ENCODE measurements at places on chromosomes 12 and 14.
A peak's percentile ranks its signal among the peaks of the same experiment; 100 is the strongest.

GRCh38 chr12:53120685-53121525 lies 17.6 kb downstream of the SOAT2 start:
- no peak for DNase-seq

DNA sequence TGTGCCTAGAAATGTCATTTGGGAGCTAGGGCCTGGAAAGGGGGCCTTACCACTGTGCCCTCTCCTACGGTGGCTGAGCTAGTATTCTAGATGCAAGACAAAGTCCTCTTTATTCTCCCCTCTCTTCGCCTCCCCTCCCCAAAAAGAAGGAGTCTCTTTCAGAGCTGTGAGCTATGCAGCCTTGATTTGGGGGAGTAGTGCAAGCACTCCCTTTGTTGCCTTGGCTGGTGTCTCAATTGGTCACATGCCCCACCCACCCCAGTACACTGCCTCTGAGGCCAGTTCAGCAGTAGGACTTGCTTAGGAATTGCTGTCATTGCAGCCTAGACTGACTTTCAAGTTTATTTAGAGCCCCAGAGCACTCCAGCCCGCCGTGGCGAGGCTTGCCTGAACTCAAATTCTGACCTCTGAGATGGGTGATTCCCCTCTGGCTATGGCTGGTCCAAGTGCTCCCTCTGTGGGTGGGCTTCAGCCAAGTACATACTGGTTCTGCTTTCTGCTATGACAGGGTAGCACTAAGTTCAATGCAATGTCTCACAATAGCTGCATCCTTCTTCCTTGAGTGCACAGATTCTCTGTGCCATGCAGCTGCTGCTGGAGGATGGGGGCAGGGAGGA lies 37.0 kb upstream of the FBXO33 start:
- DNase-seq = peak; percentile 13

- DNase-seq = no peak
Observed at GRCh38 chr12:89521364-89522223, 3.0 kb downstream of the GALNT4 start.

GRCh38 chr12:51421266-51421884 lies 3.3 kb upstream of the SLC4A8 start:
- DNase-seq = peak; percentile 77

DNA sequence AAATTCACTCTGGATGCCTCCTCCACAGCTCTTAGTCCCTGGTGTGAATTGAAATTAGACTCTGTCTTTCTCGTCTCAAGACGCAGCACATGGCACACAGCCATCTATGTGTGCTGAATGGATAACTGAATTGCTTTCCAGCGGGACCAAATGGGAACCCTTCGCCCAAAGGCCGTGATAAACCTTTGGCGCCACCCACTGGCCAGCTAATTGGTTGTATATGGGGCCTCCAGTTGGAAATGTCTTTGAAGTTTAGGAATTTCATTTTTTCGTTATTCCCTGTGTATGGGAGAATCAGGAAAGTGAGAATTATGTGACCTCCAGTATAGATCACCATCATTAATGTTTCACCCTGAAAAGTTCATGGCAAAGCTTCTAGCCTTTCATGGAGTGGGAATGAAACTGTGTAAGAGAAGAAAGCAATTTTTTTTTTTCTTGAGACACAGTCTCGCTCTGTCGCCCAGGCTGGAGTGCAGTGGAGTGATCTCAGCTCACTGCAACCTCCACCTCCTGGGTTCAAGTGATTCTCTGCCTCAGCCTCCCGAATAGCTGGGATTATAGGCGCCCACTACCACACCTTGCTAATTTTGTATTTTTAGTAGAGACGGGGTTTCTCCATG lies 9.8 kb upstream of the HSP90AA1 start:
- DNase-seq = peak; percentile 81

GRCh38 chr12:20486233-20486632 lies 117.9 kb downstream of the PDE3A start:
- DNase-seq = peak; percentile 65

- DNase-seq = peak; percentile 55
Observed at GRCh38 chr14:54935958-54936357, 33.3 kb upstream of the GCH1 start.

DNA sequence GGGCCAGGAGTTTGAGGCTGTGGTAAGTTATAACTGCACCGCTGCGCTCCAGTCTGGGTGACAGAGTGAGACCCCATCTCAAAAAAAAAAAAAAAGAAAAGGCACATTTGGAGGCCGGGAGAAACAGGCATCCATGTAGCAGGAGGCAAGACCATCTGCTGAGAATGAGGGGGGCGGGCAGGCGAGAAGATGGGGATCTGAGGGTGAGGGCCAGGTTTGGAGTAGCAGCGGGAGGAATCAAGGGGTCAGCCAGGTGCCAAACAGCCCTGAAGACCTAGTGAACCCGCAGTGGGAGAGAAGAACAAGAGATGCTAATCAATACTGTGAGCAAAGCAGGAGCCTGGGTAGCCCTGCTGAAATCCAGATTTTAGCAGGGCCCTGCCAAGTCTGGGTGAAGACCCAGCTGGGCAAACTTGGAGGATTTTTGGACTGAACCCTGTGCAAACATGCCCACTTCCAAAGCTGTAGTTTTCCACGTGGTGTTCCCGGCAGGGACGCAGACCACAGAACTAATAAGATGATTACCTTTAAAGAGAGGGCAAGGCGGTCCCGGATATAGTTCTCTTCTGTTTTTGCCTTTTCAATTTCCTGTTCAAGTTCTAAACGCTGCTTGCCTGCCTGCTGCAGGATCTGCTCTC lies 61.0 kb downstream of the NIN start:
- no peak for DNase-seq

- DNase-seq = no peak
Observed at GRCh38 chr12:46209914-46210872, 58.6 kb downstream of the SLC38A1 start.

DNA sequence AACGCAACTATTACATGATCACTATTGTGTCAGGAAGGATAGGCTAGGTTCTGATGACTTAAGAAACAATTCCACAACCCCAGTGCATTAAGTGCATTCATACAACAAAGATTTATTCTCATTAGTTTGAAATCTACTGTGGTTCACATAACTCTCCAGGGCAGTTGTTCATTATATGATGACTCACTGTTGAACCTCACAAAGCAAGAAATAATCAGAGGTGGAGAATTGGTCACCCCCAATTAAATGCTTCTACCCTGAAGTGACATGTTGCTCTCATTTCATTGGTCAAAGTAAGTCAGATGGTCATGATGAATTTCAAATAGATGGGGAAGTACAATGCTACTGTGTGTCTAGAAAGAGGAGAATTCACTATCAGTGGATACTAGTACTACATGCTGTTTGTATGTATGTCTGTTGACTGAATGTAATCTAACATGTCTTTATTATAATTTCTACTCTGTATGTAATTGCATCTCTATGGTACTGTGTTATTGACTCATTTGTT lies 6.1 kb upstream of the HELB start:
- peak; percentile 19 for DNase-seq

GRCh38 chr12:16437281-16437816 lies 89.9 kb downstream of the MGST1 start:
- no peak for DNase-seq

DNA sequence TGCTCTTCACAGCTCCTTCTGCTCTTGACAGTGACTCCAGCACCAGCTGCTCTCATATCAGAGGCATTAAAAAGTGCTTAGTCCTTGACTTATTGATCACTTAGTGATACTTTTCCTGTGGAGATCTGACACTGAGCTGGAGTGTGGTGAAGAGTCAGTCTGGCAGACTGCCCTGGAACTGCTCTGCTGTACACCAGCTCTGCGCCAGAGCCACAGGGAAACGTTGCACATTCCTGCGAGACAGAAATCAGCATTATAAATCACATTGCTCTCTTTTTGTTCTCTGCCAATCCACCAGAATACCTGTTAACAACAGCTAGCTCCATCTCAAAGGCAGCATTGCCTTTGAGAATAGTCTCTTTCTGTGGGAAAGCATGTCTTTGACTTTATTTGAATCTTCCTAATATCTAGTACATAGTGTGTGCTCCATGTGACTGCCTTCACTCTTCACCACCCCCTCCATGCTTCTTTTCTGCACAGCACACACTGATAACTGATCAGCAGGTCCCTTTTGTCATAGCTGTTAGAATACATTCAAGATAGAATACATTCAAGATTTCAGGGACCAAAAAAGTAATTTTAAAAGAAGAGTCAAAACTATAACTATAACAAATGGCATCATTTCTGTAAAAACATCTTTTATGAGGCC lies 48.2 kb upstream of the VSX2 start:
- no peak for DNase-seq

- DNase-seq = no peak
Observed at GRCh38 chr14:103989034-103989433, 46.7 kb upstream of the RD3L start.

- no peak for DNase-seq
Observed at GRCh38 chr12:78617683-78618082, 246.9 kb upstream of the SYT1 start.

DNA sequence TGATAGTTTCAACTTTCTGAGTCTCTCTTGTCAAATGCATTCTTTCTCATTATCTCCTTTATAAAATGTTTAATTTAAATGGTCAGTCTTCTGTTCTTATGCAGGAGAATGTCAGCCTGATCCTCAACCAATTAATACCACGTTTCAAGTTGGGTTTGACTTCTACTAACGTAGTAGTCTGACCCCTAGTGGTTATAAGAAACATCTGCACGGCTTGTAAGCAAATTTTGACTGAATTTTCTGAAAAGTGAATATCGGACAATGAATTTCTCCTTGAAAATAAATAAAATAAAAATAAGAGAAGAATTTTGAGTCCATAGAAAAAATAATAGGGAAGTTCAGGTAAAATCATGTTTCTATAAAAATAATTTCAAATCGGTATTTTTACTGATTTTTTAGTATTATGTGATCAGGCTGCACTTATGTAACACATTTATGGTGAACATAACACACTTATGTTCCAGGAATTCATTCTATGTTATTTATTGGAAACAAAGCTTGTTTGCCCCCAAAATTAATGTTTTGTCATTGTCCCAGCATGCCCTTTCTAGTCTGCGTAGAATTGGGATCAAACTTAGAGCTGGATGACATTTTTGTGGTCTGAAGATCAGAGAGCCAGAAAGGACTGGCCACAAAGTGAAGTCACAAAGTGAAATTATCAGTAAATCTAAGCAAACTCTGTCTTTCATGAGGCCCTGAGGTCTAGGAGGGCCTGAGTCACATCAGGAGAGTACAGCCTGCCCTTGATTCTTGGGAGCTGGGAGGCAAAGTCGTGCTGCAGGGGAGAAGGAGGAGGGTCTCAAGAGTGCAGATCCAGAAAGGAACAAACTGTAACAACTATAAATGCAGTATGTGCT lies 101.2 kb upstream of the STXBP6 start:
- DNase-seq = peak; percentile 62

DNA sequence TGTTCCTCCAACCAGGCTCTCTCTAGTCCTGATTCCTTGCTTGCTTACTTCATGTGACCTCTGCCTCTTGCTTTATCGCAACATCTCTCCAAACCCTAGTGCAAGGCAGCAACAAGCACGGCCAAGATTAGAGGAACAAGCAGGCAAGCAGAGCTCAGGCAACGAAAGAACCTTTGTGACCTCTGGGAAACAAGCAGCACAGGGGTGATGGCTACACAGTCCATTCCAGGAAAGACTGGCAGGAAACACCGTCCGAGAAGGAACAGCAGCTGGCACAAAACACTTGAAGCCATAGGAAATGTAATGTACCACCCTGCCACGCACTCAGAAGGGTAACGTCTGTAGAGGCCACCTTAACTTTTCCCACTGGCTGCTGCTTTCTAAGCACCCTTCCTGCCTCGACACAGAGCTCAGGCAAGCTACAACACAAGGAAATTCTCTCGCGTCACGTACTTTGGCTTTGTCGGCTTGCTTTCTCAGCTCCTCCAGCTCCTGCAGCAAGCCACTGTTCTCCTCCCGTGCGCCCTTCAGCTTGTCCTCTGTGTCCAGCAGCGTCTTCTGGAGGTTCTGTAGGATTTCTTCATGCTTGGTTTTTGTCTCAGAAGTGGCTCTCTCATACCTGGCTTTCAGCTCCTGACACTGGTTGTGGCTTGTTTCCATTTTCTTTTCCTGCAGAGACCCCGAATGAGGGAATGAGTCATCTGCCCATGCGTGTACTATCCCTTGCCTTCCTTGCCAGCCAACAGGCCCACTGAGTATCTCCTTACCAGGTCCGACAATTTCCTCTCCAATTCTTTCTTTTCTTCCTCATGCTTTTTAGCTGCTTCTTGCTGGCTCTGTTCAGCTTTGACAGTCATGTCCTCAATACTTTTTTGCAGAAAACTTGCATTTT lies 61.4 kb upstream of the VPS33A start:
- no peak for DNase-seq

GRCh38 chr12:6887460-6887859 lies 14.4 kb upstream of the SPSB2 start:
- no peak for DNase-seq

DNA sequence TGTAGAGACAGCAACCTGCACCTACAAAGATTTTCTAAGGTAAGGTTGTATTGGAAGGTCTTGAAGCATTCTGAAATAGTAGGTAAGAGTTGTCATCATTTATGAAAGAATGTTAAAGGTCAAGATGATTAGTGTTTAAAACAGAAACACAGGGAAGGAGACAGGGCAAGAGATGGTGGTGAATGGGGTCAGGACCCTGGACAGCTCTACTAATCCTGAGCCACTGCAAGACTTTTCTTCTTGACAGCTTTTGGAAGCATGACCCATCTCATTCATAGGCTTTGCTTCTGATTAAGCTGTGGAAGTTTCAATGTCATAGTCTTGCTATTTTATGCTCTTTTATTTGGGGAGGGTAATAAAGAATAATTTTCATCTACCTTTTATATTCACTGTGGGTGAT lies 75.5 kb upstream of the CAND1 start:
- peak; percentile 50 for DNase-seq

- DNase-seq = no peak
Observed at GRCh38 chr12:105221583-105222283, 14.2 kb downstream of the APPL2 start.

DNA sequence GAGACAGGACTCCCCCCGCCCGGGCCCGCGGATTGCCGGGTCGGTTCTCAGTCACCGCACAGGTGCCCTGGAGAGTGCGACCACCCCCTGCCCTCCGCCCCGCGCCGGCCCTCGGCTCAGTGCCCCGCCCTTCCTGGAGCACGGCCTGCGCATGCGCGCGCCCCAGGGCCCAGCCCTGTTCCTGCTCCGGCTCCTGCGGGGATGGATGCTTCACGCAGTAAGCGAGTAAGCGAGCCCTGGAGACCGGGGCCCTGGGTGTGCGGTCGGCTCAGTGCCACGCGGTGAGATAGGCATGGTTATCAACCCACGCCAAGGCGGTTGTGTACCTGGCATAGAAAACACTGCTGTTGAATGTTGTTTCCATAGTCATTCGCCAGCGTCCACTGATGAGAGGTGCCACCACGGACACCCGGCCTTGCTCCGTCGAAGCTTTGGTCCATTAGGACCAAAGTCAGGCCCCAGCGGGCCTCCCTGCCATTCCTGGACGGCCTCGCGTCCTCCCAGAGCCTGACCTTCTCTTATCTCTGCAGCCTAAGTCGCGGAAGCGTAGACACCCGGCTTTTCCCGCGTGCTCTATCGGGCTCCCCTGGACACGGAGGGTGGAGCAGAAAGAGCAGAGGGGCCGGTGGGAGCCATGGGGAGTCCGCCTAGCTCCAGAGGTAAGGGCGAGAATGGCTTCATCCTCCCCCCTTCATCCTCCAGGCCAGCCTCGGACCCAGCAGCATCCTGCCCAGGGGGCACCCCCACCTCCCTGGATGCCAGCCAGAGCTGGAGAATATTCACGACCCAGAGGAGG lies 90.6 kb downstream of the PAPOLA start:
- DNase-seq = peak; percentile 16

- DNase-seq = no peak
Observed at GRCh38 chr12:99978152-99978551, 6.6 kb downstream of the ANKS1B start.

All from EH (cell line).